ENCODE measurements at places on chromosomes 2 and 18.
A peak's percentile ranks its signal among the peaks of the same experiment; 100 is the strongest.

- DNase-seq, result no peak
Measured at GRCh38 chr2:235598026-235598425, 104.2 kb downstream of the AGAP1 start.

GRCh38 chr2:241315879-241316631 lies at the start of gene SEPTIN2:
Gene SEPTIN2, plus strand, starts transcription at chr2:241315925. Its CDS starts 8,308 bp downstream, at chr2:241324233.
- DNase-seq, result peak; percentile 66

GRCh38 chr2:202750763-202751427 lies 116.1 kb downstream of the FAM117B start:
- DNase-seq, result no peak

GRCh38 chr2:234116010-234116409 lies 65.5 kb downstream of the SPP2 start:
- no peak for DNase-seq

DNA sequence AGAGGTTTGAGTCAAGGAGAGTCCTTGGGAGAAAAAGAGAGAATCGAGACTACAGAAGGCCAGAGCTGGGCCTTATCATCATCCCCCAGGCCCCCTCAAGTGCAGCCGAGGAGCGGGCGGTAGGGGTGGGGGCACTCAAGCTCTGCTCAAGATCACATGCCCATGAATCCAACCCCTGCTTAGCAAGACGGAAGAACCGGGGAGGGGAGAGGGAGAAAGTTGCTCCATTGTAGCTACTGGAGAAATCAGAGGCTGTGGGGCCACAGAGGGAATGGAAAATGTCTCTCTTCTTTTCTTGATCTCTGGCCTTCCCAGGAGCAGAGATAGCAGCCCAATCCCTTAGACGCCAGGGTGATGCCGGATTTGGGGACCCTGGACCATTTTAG lies 14.6 kb downstream of the SLC4A3 start:
- no peak for DNase-seq

GRCh38 chr2:19667085-19667484 lies 234.7 kb downstream of the TTC32 start:
- DNase-seq, result no peak

- DNase-seq, result no peak
Measured at GRCh38 chr2:239674981-239675825, 274.4 kb upstream of the HDAC4 start.

- no peak for DNase-seq
Measured at GRCh38 chr2:28527196-28527595, 31.3 kb downstream of the PLB1 start.

- DNase-seq, result no peak
Measured at GRCh38 chr2:24768013-24768412, 25.2 kb downstream of the PTRHD1 start.

DNA sequence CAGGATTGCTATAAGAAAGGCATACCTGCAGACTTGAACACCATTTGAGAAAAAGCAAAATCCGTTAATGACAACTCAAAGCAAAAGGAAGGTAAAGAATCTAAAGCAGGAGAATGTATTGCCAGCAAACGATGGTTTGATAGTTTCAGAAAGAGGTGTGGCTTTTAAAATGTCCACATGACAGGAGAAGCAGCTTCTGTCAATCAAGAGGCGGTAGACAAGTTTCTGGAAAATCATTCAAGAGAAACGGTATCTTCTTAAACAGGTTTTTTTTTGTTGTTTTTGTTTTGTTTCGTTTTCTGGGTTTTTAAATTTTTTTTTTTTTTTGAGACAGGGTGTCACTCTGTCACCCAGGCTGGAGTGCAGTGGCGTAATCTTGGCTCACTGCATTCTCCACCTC lies 13.8 kb downstream of the CLEC4F start:
- no peak for DNase-seq

DNA sequence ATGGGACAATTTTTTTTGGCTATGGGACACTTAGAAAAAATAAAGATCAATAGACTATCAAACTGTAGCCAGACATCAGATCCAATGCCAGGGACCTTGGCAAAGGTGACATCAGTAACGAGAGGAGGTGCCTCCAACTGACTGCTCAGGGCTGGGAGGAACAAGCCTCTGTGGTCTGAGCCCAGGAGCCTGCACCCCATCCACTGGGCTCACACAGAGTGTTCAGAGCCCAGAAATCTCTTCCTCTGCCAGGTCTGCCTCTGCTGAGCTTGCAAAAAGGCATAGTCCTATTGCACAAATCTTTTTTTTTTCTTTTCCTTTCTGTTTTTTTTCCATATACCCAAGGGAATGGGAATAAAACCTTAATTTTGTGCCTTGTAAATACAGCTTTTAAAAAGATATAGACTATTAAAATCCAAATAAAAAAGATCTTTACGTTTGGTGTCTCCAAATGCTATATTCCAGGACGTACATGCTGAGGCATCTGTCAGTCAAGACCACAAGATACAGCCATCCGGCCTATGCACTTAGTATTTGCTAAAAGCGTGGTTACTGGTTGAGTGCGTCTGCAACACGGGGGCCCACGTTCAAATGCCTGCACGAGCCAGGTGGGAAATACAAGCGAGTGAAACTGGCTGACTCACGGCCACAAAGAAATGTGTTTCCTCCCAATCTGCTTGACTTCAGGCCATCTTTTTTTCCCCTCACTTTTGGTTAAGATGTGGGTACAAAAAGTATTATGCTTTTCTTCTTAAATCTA lies 7.8 kb upstream of the ARHGAP25 start:
- DNase-seq, result peak; percentile 80

DNA sequence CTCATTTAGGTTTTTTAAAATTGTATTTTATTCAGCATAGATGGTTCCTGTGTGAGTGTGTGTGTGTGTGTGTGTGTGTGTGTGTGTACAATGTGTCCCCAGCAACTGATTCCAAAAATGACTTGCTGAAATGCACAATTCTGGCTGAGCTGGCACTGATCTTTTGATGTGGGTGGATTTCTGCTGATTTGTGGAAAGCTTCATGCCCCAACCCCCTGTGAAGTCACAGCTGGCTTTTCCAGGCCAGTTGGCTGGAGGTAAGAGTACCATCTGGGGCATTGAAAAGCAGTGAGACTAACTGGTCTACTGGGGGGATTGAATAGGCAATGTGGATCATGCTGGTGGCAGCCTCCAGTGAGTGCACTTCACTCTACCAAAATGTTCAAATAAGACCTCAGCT lies 187.2 kb downstream of the LRRTM1 start:
- DNase-seq, result no peak

GRCh38 chr2:26850000-26850431 lies 2.1 kb downstream of the DPYSL5 start:
- DNase-seq, result no peak

DNA sequence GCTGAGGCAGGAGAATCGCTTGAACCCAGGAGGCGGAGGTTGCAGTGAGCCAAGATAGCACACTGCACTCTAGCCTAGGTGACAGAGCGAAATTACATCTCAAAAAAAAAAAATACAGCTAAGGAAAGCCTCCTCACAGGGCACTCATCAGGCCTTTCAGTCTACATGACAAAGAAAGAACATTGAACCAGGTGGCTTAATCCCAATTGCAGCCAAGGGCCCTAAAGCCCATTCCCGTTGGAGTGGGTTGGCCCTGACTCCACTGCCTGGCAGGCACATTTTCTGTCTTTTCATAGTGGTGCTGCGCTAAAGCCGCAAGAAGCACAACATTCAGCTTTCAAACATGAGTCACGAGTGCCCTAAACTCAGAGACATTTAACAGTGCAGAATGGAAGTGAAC lies 372.5 kb downstream of the RNF144A start:
- no peak for DNase-seq

- no peak for DNase-seq
Measured at GRCh38 chr18:7641813-7642212, 74.7 kb downstream of the PTPRM start.

DNA sequence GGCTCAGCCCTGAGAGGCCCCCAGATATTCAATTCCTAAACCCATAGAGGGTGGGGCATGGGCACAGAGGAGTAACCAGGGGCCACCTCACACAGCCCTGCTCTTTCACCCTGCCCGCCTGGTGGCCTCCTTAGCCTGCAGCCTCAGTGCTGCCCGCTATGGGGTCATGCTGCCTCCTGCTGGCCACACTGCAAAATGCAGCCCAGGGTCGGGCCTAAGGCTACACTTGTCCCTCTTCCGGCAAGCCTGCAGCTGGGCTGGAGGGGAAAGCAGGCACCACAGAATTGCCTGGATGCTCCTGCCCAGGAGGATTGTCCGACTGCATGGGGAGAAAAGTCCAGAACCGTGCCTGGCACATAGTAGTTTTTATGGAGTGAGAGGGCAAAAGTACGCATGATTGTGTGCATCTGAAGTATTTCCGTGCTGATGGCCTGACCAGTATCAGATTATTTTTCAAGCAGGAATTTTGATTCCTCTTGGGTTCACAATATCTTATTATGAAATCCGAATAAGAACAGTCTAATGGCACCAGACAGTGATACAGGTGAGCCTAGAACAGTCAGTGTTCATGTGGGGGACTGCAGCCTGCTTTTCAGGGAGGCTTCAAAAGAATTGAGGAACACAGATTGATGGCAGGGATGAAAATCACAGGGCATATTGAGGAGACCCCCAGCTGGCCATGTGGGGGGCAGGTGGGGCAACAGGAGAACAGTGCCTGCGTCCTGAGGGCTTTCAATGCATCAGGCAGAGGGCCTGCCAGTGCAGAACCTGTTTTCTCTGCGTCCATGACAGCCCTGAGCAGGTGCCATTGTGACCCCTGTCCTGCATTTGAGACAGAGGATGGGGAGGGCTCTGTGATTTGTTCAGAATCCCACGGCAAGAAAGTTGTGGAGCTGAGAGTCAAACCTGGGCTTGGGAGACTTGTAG lies 51.2 kb upstream of the ALPP start:
- DNase-seq, result peak; percentile 76

DNA sequence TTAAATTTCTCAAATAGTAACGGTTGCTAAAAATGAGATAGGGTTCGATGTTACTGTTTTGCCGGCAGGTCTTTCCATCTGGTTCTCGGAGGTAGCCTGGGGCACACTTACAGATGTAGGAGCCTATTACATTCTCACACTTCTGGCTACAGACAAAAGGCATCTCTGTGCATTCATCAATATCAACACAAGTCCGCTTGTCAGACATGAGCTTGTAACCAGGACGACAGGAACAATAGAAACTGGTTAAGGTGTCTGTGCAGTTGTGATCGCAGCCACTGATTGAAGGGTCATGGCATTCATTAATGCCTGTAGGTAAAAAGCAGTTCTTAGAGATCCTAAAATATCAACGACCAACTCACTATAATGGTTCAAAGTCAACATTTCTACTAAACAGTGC lies 116.3 kb downstream of the DHRS9 start:
- DNase-seq, result no peak

- DNase-seq, result no peak
Measured at GRCh38 chr2:96526615-96527285, 9.8 kb upstream of the ARID5A start.

GRCh38 chr2:121489284-121489683 lies 41.4 kb upstream of the RNU4ATAC start:
- DNase-seq, result no peak

- no peak for DNase-seq
Measured at GRCh38 chr2:19353721-19354050, 4.7 kb downstream of the OSR1 start.

DNA sequence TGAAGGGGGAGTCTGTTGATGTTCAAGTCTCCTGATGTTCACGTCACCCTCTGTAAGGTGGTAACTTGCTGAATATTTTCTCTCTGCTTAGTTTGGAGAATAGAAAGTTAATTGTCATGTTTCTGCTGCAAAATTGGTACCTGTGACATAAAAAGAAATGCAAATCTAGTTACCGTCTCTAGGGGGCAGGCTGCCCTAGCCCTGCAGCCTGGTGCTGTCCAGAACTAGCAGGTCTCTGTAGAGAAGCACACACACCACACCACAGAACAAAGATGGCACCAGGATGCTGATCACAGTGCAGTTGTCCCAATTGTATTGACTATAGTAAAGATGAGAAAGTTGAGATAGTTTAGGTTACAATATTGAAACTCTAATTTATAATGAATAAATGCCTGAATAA lies 47.0 kb downstream of the SLC9A4 start:
- no peak for DNase-seq

- DNase-seq, result no peak
Measured at GRCh38 chr2:239279508-239280295, 121.1 kb downstream of the HDAC4 start.

GRCh38 chr18:3069671-3070433 lies 56.9 kb upstream of the LPIN2 start:
- DNase-seq, result no peak

DNA sequence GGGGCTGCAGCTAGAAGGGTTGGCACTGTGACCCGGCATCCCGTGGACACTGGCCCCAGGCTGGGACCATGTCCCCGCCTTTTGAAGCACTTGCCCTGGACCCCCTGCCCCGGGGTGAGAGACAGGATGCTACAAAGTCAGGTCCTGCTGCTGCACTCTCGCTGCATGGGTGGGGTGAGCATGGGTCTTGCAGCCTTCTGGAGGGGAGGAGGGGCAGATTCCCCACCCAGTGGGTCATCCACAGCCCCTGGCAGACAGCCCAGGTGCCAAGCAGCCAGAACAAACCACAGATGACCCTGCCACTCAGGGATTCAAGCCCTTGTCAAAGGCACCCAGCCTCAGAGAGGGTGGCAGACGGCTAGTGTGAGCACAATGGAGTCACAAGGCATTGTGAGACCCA lies 5.7 kb upstream of the NMUR1 start:
- no peak for DNase-seq

GRCh38 chr2:160308915-160309314 lies 108.8 kb upstream of the ITGB6 start:
- no peak for DNase-seq

DNA sequence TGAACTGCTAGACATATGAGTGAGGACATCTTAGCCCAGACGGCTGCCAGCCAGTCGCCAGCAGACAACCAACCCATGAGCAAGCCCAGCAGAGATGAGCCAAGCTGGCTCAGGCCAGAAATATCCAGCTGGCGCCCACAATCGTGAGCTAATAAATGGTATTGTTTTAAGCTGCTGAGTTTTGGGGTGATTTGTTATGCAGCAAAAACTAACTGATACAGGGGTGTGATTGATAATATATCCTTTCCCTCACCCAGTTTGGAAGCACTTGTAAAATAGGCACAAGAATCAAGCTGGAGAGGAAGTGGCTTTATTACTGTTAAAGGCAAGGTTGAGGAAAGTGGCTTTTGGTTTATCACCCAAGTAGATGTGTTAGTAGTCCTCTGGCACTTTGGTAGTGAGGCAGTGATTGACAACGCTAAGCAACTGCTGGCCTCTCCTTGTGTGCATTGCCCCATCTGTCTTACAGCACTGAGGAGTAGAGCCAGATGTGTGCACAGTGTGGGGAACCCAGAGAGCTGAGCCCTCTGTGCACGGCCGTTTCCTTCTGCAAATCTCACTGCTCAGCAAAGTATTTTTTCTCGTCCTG lies 110.1 kb downstream of the MYO1B start:
- DNase-seq, result no peak

DNA sequence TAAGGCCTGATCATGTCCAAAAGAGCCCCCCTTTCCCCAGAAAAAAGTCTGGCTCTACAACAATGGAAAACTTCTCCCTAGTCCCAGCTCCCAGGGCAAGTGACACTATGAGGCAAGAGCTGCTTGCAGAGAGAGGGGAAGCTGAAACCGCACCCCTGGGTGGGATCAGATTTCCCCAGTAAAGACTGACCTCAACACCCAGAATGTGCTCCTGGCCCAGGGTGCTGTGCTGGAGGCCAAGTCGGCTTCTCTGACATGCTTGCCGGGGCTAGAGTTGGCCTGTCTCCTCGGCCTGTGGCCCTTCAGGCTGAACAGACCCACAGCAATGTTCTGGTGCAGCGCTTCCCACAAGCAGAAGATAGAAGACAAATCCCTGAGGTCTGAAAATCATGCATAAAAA lies 18.4 kb upstream of the ST8SIA3 start:
- DNase-seq, result no peak

- no peak for DNase-seq
Measured at GRCh38 chr2:181203412-181203811, 223.0 kb downstream of the UBE2E3 start.

Data from stimulated activated CD4-positive, alpha-beta T cell treated with anti-CD3 and anti-CD28 coated beads, Interleukin-4, amount 100 ng/mL, for 48 hours (primary cell).